Activated CD8-positive, alpha-beta memory T cell treated with anti-CD3 and anti-CD28 coated beads, Interleukin-2, amount 10 ng/mL, durations not matched to agents 7 days and 5 days (primary cell): ENCODE measurements at places on chromosomes 13 and 19. TPM values are rescaled to one million over a fixed set of nuclear protein-coding genes. Genes with fewer than 3 reads are reported as not detected.

GRCh38 chr19:33132425-33132824 lies 511 bp downstream of the WDR88 start:
- DNase-seq, result no peak

DNA sequence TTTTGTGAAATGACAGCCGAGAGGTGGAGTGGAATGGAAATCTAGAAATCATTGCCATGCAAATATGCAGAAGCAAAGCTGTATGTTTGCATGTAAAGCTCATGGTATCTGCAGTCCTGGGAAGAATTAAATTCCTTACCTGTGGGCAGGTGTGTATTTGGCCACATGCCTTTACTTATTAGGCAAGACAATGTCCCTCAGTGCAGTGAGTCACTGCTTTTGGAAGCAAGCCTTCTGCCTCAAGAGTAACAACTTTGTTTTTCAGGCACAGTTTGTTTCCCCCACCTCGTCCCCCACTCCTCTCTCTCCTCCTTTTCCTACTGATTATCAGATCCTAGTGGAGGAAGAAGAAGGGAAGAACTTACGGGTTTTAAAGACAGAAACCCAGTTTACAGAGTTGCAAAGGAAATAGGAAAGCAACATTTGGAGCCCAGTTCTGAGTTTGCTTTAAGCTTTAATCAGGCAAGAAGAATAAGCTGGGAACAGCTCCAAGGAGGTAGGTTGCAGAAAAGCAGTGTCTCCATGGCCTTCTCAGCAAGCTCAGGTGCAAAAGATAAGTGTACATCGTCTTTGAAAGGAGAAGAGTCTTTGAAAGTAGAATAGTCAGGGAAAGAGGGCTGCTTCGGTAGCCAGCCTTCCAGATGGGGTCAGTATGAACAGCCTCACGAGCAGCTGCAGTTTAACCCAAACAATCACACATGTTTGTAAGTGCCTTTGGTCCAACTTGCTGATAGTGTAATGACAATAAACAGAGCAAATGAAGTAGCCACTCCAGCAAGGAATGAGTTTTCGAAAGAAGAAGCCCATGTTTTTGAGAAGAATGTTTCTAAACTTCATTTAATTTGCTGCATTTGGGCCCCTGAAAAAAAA lies 190.1 kb downstream of the KLF5 start:
- no peak for DNase-seq

DNA sequence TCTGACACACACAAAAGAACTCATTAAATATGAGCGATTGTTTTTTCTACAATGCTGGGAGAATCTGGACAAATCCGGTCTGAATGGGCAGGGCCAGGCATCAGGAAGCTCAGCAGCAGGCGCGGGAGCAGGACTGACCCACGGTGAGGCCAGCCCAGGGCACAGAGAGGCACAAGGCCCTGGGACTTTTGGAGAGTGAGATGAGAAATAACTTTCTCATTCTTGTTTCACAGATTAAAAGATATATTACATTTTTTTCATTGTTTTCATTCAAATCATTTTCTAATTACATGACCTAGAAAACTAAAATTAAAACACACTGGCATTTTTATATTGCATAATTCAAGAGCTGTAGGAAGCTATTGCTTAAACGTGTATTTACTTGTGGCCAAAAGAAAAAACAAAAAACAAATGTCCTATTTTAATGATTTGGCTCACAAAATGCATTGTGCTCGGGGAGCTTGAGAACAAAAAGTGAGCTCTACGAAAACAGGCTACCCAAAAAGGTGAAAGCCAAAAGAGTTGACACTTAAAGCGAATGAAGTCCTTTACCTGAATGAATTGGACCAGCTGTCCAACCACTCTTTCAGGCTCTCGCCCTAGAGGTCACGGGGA lies 133.1 kb downstream of the TNFRSF19 start:
- peak; percentile 14 for DNase-seq

- peak; percentile 55 for DNase-seq
Observed at GRCh38 chr19:8655340-8655709, 24.9 kb downstream of the NFILZ start.

GRCh38 chr13:79183231-79183630 lies 222.8 kb downstream of the RBM26 start:
- no peak for DNase-seq

GRCh38 chr19:41407271-41407670 lies 9.7 kb downstream of the BCKDHA start:
- DNase-seq, result no peak

DNA sequence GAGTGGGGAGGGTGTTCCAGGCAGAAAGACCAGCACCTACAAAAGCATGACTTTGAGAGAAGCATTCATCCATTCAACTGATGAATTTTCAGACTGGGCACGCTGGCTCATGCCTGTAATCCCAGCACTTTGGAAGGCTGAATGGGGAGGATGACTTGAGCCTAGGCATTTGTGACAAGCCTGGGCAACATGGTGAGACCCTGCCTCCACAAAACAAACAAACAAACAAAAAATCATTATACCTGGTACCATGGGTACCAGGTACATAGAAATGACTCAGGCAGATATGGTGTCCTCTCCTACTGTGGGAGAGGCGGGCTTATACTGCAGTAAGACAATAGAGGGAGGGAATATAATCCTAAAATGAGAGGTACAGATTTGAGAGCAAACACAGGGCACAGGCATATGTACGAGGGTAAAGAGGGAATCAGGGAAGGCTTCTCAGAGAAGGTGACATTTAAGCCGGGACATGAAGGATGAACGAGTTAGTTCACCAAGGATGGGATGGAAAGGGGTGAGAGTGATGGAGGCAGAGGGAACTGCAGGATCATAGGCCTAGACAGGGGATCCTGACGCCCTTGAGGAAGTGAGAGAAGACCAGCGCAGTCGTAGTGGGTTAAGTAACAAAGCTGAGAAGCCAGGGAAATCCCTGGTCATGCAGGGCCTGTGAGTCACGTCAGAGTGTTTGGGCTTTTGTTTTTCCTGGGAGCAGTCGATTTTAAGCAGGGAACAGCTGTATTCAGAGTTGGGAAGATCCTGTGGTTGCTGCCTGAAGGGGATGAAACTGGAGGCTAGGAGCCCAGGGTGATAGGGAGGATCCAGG lies 2.9 kb downstream of the CYP2S1 start:
- DNase-seq, result no peak

GRCh38 chr13:57326532-57326931 lies 159.5 kb downstream of the PRR20E start:
- DNase-seq, result no peak

DNA sequence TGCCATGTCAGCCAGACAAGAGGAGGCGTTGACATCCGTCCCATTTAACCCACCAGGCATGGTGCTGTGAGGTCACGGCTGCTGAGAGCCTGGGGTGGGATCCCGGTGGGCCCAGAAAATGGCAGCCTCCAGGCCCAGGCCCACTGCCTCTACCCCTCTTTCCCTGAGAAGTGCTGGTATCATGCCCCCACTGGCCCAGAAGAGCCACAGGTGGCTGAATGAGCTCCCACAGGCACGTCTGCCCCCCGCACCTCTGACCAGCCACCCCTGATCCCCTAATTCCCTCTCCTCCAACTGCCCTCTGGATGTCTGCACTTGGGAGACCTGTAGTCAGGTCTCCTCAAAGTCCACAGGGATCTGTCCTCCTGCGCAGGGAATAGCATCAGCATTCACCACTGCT lies 37.3 kb upstream of the KCTD15 start:
- no peak for DNase-seq

DNA sequence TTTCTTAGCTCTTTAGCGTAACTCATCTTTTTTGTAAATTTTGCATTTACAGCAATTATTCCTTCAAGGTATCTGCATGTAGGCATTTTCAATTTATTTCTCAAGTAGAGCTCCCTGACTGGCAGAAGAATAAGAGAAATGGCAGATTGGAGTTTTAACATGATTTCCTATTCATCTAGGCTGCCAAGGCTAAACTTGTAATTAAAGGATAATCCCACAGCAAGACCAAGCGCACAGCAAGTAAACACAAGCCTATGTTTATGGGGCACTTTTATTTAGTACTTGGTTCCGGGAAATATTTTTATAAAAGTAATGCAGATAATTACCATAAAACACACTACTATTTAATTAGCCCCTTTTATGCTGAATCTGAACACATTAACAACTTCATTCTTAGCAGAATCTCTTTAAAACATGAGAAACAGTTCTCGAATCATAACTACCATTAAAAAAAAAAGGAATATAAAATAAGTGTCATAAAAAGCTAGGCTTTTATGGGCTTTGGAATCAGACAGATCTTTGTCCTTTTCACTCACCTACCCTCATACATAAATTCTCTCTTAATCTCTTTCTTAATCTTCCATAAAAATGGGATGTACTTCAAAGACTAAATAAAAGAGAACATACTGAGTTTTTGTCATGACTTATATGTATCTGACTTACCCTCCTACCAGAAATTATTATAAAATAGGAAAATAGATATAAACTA lies 961.6 kb upstream of the MIR17HG start:
- DNase-seq, result no peak

- DNase-seq, result peak; percentile 63
Observed at GRCh38 chr19:17289489-17289888, 7.8 kb downstream of the ANKLE1 start.

DNA sequence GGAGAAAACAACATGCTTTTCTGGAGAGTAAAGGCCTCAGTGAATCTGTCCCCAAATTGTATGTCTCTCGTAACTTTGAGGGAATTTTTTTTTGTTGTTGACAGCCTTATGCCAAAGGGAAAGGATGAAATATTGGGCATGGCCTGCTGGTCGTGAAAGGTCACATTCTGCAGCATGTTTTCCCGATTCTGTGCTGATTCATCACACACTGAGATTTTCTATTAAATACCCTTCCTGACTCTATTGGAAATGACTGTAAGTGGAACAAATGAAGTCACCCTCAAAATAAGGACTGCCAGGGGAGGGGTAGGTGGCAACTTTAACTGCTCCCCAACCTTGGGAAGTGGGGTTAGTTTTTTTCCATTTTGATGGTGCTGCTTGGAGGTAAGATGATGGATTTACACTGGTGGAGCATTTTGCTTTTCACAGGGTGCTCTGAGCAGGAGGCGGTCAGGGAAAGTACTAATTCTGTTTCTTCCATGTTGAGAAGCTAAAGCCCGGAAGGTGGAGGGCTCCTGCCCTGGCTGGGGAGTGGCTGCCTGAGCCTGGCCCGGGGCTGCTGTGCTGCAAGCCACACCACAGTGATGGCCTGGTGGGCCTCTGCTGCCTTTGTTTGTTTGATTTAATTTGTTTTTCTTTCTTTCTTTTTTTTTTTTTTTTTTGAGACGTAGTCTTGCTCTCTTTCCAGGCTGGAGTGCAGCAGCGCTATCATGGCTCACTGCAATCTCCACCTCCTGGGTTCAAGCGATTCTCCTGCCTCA lies 116.8 kb upstream of the SPATA13 start:
- no peak for DNase-seq

- no peak for DNase-seq
Observed at GRCh38 chr19:33063356-33063752, 1.3 kb downstream of the RHPN2 start.

- DNase-seq, result no peak
Observed at GRCh38 chr19:29247872-29248271, 34.9 kb upstream of the UQCRFS1 start.

- DNase-seq, result no peak
Observed at GRCh38 chr13:65917731-65918130, 1312.4 kb downstream of the PCDH9 start.

DNA sequence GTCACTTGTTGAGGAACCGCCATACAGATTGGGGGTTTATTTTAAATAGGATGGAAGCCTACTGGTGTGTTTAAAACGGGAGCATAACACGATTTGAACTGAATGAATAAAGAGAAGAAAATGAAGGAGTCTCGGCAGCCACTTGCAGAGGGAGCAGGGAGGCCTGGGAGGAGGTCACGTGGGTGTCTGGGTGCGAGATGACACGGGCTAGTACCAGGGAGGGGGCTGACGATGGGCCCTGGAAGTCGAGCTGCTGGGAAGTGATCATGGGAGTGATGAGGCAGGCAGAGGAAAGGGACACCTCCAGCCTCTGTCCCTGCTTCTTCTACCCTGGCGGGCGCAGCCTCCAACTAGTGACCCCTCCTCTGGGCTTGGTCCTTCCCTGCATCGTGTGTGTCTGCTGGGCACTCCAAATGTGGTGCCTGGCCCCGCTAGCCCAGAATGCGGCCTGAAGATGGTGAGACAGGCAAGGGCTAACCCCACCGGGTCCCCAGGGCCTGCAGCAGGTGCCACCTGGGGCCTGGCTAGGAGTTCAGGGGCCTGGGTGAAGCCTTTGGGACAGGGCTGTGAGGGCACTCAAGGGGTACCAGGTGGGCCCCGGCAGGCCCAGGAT lies 35.5 kb downstream of the CRTC1 start:
- DNase-seq, result no peak

GRCh38 chr13:73278186-73278585 lies 219.4 kb downstream of the KLF5 start:
- DNase-seq, result no peak

- DNase-seq, result no peak
Observed at GRCh38 chr13:39385621-39386231, 217.3 kb downstream of the LHFPL6 start.

DNA sequence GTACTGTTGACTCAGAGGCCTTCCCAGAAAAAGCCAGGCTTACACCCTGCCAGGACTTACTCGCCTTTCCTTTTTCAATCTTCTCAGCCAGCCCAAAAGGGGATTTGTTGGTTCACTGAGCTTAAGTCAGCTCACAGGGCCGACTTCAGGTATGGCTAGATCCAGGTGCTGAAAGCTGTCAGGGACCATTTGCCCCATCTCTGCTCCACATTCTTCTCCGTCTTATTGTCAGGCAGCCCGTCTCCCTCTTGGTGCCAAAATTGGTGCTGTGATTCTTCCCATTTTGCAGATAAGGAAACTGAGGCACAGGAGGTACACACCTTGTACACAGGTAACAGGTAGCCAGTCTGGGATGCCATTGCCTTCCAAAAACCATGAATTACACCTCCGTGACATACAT lies 2.4 kb downstream of the C19orf38 start:
- no peak for DNase-seq

The KBTBD7 gene
- 6.5 TPM for total RNA-seq

The OLFM2 gene
- 5.1 TPM for total RNA-seq

The CPAMD8 gene
- total RNA-seq, result 1.3 TPM

The CEACAM7 gene
- total RNA-seq, result not detected

The CACNG7 gene
- total RNA-seq, result not detected

The IGFL1 gene
- total RNA-seq, result not detected

The GSX1 gene
- not detected for total RNA-seq

The CCDC169 gene
- total RNA-seq, result 0.45 TPM

The KLK4 gene
- total RNA-seq, result not detected

The IL17D gene
- total RNA-seq, result 0.15 TPM

The EML2 gene
- total RNA-seq, result 122 TPM

The SIGLECL1 gene
- not detected for total RNA-seq

The FLT3LG gene
- 112 TPM for total RNA-seq

The CCDC70 gene
- total RNA-seq, result not detected

The CYP4F2 gene
- total RNA-seq, result not detected

The FFAR1 gene
- total RNA-seq, result not detected

The GRK1 gene
- not detected for total RNA-seq

The PSG3 gene
- total RNA-seq, result not detected

The ATP4B gene
- total RNA-seq, result not detected

The CNMD gene
- total RNA-seq, result not detected

The ZNF222 gene
- total RNA-seq, result 3.0 TPM

The UPK1A gene
- 0.30 TPM for total RNA-seq

The LRRC63 gene
- 1.5 TPM for total RNA-seq

The DLL3 gene
- 0.26 TPM for total RNA-seq
